ENCODE measurements at places on chromosomes 2 and 18.

DNA sequence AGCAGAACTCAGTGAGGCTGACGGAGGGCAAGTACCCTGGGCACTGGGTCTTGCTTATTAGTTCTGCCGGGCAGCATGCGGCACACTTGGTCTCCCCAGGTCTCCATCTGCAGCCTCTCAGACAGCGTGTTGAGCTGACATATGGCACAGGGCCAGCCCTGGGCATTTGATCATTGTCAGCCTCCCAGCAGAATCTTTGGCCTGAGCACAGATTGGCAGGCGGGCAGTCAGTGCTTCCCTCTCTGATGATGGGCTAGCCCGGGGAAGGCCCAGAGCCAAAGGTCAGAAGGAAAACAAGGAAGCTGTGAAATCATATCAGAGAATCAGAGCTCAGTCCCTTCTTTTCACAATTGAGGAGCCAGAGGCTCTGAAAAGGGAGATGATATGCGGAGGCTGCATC is 150.1 kb upstream of the LRRTM1 start:
- DNase-seq = no peak

DNA sequence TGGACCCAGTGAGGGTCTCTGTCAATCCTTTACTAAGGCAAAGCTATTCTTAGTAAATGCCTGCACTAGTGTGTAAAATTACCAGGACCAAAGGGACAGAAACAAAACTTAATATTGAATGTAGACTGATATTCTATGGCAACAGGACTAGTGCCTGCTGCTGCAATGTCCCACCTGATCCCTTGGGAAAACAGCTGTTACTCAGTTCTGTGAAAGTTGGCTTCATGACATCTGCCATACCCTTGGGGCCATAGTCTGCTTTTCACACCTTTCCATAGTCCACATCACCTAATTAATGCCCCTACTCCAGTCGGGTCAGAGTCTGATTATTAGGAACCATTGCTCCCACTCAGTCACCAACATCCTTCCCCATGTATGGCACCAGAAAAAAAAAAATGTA is 14.5 kb downstream of the DNAJC27 start:
- DNase-seq = no peak

- DNase-seq = no peak
These were observed 62.6 kb downstream of the ODC1 start for GRCh38 chr2:10385501-10385900.

DNA sequence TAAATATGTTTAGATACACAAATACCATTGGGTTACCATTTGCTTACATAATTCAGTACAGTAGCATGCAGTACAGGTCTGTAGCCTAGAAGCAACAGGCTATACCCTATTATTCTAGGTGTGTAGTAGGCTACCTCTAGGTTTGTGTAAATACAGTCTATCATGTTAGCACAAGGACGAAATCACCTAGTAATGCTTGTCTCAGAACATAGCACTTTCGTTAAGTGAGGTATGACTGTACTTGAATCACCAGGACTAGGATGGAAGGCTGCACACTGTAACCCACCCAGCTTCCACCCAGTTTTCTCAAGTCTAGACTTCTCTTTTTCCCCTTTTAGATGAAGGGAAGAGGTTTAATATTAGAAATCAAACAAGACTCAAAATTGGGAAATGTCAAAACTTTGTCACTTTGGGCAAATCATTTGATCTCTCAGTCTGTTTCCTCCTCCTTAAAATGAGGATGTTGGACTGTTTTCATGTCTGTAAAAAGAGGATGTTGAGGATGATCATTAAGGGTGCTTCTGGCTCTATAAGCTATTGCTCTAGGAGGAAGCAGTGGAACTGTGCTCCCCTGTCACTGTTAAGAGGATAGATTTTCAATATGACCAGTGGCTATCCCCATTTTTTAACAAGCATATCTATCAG is 3.7 kb upstream of the SOCS6 start:
- DNase-seq = no peak

GRCh38 chr2:5982193-5982902 is 290.2 kb downstream of the SOX11 start:
- DNase-seq = no peak

- DNase-seq = no peak
These were observed 16.3 kb upstream of the MYO1B start for GRCh38 chr2:191228861-191229260.

DNA sequence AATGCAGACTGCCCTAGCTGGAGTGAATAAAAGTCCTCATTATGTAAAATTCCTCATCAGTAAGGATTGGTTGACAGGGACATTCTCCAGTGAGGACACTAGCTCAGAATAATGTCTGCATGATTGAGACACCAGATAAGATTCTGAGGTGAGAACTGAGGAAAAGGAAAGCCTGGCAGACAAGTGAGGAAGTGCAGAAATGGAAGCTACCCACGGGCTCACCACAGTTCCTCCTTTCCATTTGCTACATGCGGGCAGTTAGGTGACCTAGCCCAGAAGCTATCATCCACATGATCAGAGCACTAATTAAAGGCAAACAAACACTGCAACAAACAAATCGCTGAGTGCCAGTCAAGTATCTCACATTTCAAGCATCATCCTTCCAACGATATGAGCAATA is 27.7 kb downstream of the NETO1 start:
- no peak for DNase-seq

DNA sequence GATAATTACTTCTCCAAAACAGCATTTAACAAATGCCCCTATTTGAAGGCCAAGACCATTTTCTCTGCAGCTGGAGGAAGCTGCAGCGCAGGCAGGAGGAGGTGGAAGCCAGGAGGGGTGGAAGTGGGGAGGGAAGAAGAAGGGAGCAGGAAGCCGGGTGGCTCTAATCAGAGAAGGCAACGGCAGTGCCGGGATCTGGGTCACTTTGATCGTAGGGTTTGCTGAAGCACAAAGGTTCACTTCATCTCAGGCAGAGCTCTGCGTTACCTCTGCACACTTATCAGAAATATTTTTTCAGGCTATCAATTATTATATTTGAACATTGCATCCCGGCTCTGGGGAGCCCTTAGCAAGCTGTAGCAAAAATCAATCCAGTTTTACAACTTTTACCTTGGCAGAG is 315.8 kb upstream of the POU3F3 start:
- no peak for DNase-seq

DNA sequence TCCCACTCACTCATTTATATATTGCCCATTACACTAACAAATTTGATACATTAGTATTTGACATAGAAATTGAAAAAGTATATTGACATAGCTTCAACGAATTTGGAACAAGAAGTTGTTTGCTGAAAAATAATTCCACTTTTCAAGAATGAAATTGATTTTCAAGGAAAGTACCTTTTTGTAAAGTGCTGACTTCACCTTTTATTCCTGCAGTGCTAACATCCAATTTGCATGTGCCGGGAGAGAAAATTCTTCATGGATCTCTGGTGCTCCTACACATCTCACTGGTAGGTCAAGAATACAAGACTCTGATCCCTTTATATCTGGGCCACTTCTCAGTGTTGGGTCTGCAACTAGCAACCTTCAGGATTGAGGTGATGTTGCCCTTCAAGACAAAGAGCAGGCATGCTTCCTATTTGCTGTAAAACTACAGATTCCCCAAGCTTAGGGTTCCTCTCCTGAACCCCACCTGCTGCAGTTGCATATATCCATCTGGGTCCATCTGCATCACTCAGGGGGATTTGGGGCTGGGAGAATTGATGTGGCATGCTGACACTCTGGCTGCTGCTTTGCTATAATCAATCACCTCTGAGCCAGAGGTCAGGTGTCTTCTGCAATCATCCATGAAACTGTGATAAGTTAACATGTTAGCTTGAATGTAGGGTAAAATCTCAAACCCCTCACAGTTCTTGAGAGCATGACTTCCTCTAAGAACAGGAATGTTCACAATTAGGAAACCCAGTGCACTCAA is 108.4 kb upstream of the TTN start:
- no peak for DNase-seq

DNA sequence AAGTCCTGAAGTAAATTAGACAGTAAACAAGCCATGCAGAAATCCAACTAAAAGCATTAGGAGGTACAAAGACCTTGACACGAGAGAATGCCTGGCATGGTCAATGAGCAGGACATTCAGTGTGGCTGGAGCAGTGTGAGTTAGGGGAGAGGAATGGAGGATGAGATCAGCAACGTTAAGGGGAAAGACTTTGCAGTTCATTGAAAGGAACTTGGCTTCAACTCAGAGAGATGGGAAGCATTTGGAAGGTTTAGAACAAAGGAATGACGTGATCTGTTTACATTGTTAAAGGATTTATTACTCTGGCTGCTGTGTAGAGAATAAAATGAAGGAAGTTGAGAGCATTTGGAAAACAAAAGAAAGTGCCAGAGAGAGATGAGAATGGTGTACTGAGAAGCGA is 621.3 kb downstream of the XIRP2 start:
- no peak for DNase-seq

DNA sequence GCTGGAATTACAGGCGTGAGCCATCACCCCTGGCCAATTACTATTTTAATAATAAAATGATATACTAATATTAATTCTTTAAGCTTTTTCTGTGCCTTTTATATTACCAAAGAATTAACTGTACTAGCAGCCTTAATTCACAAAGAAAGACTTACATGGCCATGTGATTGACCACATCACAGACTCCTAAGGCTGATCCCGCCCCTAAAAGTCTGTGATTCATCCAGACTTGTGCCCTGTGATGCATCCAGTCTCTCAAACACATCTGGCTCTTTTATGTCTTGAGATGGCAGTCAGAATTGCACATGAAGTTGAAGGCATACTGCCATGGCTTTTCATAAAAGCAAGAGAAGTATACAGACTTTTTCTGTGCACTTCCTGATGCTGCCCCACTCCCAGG is 91.7 kb downstream of the DTNA start:
- no peak for DNase-seq

GRCh38 chr2:132009874-132010521 is 151.8 kb downstream of the ANKRD30BL start:
- DNase-seq = no peak

GRCh38 chr18:36149514-36150289 is 20.0 kb downstream of the ELP2 start:
- DNase-seq = no peak

DNA sequence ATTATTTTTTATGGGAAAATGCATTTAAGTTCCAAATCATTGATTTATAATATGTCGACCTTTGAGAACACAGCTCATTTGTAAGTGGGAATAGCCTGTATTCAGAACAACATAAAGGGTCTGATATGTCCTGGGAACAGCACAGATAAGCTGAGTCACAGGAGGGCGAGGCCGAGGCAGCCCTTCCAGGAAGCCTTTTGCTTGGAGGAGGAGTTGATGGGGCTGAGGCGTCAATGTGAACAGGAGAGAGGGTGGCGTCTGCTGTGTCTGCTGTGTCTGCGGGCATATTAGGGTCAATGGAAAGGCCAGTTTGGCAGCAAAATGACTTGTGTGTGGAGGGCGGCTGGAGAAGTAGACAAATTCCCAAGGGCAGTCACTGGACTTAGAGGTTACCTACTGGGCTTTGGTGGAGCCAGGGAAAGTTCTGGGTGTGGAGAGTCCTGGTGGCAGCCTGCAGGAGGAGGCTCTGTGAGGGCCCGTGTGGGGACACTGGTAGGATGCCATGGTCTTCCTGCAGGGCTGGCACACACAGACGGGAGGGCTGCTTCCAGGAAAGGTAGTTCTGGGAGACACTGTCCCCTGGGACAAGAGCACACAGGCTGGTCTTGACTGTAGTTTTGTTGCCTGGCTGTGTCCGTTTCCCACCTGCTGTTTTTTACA is 128.1 kb downstream of the GLI2 start:
- DNase-seq = no peak

- DNase-seq = no peak
These were observed 33.1 kb downstream of the EMILIN2 start for GRCh38 chr18:2879889-2880288.

- no peak for DNase-seq
These were observed 89.9 kb upstream of the SLC1A4 start for GRCh38 chr2:64899081-64899865.

- no peak for DNase-seq
These were observed 17.3 kb upstream of the MTX2 start for GRCh38 chr2:176251928-176252327.

DNA sequence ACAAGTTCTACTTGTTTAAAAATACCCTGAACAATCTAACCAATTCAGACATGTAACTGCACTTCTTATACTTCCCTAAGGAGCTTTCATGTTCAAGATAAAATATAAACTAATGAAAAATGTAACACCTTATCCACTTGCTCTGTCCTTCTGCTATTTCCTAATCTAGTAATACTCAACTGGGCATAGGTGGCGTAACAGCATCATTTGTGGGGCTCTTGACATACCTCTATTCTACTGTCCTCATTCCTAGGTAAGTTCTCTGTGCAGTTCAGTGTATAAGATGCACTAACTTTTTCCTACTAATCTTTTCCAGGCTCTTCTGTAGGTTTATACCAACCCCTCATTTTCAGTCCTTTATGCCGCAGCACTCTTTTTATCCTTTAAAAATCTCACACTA is 36.7 kb downstream of the PRKD3 start:
- DNase-seq = no peak

DNA sequence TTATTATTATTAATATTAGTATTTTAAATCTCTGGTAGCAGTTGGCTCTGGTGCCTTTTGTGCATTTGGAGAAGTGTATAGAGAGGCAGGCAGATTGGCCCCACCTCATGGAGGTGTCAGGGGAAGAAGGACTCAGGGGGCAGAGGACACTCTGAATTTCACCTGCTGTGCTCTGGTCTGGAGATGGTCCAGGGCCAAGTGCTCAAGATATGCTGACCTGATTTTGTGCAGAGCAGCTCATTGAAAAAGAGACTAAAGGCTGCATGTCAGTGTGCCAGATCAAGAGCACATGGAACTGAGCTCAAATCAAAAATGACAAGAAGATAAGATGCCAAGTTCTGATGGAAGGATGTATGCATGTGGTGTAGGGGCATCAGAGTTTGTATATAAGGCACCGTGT is 323.6 kb upstream of the TNP1 start:
- no peak for DNase-seq

DNA sequence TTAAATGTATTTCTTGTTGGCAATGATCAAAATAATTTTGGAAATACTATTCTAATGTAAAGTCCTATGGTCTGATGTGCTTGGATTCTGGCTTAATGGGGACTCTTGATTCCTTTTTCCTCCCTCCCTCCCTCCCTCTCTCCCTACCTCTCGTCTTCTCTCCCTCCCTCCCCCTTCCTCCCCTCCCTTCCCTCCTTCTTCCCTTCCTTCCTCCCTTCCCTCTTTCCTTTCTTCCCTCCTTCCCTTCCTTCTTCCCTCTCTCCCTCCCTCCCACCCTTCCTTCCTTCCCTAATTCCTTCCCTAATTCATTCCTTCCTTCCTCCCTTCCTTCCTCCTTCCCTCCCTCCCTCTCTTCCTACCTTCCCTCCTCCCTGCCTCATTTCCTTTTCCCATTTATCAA is 19.9 kb upstream of the NCKAP5 start:
- DNase-seq = no peak

GRCh38 chr2:106185475-106186184 is 8.5 kb downstream of the UXS1 start:
- no peak for DNase-seq

DNA sequence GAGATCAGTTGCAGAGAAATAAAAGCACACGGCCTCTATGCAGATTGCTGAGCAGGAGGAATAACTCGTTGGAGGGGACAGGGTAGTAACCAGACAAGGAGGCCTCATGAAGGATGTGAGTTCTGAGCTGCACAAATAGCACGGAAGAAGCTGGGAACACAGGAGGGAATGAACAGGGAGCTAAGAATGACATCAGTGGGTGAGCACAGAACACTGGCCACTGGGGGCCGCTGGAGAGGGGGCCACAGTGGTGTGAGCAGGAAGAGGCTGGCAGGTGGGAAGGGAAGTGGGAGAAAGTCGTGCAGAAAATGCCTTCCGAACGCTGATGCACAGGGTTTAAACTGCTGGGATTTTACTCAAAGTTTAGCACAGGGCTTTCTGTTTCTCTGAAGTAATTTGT is 61.0 kb downstream of the ZAP70 start:
- no peak for DNase-seq

Data from activated naive CD4-positive, alpha-beta T cell treated with anti-CD3 and anti-CD28 coated beads, Interleukin-2, amount 50 U/mL, for 72 hours (primary cell).